ENCODE measurements at places on chromosomes 11 and 22.
A peak's percentile ranks its signal among the peaks of the same experiment; 100 is the strongest.

GRCh38 chr11:11537871-11538270, 83.9 kb downstream of the GALNT18 start:
- no peak for DNase-seq

DNA sequence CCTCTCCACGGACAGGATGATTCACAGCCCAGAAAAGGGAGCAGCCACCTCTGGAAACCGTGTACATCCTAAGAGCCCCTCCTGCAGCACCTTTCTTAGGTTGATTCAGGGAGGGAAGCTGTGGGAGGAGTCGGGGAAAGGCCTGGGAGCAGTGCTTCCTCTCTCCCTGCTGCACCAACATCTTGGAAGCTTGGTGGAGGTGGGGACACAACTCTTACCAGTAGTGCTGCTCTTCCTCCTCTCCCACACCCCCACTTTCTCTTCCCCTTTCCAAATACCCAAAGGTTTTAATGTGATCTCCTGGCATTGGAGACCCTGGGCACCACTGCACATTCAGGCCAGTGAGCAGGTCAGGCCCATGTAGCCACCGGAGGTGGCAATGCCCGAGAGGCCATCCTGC, 46.4 kb upstream of the HORMAD2 start:
- DNase-seq = no peak

GRCh38 chr11:31640611-31641010, 131.0 kb downstream of the ELP4 start:
- no peak for DNase-seq

- no peak for DNase-seq
Observed at GRCh38 chr11:95245038-95245437, 14.0 kb upstream of the SESN3 start.

DNA sequence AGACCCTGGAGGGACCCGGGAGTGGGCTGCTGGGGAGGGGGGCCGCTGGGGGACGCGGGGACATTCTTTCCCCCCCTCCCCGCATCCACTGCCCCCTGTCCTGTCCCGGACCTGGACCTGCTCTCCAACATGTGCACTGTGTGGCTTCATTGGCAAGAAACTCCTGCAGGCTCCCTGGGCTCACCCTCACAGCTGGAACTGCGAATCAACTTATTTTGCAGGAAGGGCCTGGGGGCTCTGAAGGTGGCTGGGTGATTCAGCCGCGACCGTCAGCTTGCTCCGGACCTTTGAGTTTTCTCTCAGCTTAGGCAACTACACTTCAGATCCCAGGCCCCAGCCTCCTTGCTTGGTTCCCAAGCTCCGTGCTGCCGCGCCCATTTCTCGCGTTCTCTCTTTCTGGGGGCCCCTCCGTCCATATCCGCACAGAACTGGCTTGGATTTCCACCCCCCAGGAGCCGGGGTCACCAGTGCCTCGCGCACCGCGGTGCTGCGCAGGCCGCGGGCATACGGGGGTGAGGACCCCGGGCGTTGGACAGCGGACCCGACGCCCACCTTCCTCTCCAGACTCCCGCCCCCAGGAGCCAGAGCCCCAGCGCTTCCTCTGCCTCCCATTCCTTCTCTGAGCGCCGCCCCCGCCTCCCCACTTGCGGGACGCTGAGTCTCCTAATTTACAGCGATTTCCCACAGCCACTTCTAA, 471 bp upstream of the AHNAK start:
- no peak for DNase-seq

GRCh38 chr22:23673826-23674690, 16.8 kb upstream of the RGL4 start:
- no peak for DNase-seq

GRCh38 chr11:125750629-125751028, 4.5 kb downstream of the PATE1 start:
- no peak for DNase-seq

- DNase-seq = no peak
Observed at GRCh38 chr11:109870297-109870696, 222.9 kb upstream of the ZC3H12C start.

DNA sequence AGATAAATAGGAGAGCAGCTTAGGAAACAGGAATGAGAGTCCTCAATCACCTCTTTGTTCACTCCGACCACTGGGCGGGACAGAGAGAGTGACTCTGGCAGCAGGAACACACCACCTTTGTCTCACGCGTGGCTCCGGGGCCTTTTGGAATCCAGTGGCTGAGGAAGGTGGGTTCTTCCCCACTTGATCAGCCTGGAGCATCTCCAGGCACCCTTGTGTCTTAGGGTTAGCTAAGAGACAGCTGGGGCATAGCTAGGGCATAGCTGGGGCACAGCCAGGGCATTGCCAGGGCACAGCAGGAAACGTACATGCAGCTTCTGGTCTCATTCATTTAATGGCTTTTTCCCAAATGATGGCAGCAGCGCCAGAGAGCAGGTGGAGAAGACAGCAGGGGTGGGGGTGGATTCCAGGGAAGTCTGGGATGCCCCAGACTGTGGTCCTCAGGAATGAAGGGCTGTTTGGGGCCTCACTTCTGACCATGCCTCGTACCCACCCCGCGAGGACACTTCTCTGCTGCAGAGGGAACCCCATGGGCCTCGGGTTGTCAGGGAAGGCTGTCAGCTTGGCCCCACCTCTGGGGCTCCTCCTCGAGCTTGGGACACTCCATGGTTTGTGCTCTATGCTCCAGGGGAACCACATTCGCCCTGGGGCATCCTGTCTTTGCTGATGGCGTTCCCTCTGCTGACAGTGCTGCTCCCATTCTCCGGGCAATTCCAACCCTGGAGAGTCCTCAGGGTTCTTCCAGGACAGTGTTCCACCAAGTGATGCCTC, 30.4 kb upstream of the SHANK2 start:
- DNase-seq = no peak

- no peak for DNase-seq
Observed at GRCh38 chr11:134358856-134359490, 27.2 kb downstream of the GLB1L2 start.

DNA sequence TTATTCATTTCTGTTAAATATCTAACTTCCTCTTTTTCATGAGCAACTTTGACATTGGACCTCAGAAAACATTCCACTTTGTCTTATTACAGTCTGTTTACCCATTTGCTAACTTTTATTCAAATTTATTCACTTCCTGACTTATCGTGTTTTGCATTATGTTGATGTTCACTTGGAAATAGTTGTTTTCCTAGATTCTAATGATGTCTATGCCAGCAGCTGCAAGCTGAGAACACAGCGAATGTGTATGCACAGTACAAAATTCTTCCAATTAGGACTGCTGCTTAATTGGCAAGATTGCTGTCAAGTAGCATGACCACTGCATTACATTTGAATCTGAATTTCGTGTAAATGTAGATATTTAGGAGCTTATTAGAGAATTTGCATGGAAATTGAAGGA, 61.5 kb upstream of the GRIA4 start:
- DNase-seq = no peak

DNA sequence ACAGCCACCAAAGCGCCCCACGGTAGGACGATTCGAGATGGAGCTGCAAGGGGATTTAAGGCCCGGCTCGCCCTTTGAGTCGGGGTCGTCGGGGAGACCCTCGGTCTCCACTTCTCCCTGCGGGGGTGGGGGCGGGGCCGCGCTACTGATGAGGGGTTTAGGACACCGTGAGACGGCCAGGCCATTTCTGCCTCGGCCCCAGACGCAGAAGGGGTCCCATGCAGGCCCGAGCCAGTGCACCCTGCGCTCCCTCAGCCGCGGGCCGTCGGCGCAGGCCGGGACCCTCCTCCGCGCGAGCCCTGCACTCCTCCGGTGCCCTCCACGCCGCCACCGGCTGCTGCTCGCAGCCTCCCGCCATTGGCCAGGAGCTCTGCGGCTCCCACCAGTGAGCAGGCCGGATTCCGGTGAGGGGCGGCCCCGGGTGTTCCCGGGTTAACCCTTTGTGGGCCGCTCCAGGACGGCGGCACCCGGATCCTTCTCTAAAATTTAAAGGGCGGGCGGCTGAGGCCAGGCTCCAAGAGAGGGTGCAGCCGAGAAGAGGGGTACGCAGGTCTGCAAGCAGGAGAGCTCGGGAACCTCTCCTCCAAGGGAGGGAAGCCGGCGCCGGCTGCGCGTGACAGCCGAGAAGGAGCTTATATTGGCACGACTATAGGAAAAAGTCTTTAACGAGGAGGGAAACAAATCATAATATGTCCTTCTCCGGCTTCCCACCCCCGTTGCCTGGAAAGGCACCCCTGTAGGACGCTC, 18.0 kb downstream of the CREB3L1 start:
- DNase-seq = peak; percentile 46

DNA sequence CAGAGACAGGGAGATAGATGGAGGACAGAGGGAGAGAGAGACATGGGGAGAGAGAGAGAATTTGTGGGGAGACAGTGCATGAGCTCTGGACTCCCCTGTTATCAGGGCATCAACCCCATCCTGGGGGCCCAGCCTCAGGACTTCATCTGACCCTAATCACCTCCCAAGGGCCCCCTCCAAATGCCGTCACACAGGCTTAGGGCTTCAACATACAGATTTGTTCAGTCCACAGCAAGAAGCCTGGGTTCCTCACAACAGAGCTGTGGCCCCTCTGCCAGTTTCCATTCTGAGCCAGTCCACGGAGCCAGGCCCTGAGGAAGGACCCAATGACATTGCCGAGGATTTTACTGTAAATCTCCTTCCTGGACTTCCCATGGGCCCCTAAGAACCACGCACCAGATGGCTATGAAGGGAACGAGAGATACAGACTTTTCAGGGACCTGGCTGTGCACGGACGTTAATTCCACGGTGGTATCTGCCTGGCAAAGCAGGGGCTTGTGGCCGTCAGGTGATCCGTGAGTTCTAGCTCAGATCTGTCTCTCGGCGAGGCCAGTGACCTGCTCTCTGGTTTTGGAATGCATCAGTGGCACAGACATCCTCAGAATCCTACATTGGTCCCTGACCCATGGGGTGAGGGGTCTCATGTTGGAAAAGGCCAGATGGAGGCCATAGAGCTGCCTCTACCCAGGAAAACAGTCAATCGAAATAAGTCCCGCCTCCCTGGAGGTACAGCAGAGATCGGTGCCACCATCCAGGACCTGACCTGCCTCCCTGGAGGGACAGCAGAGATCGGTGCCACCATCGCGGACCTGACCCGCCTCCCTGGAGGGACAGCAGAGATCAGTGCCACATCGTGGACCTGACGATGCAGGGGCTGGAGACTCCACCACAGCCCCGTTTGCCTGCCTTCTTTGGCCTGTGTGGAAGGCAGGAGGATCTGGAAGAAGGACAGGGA, 8.7 kb upstream of the B4GALNT4 start:
- no peak for DNase-seq

DNA sequence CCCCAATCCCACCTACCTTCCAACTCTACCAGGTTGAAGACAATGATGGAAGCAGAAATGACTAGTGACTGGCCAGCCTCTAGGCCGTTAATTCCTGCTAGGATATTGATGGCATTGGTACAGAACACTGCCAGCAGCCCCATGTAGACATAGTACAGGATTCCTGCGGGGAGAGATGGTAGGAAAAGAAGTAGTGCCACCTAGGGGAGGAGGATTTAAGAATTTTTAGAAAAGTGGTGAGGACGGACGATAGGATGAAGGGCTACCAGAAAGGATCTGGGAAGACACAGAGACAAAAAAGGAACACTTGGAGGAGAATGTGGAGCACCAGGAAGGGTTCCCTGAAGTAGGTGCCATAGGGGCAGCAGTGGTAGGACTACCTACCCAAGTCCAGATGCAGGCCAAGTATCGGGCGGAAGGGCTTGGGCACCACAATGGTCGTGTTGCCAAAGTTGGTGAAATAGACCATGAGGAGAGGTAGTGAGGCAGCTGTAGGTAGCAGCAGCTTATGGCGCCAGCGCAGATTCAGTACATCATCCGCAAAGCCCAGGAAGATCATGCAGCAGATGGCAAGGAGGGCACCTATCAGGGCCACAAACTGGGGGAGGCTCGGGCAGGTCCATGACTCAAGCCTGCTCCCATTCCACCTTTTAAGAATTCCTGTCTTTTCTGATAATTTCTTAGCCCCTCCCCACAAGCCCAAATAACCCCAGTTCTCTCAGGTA, 1.2 kb downstream of the DPAGT1 start:
- DNase-seq = no peak

DNA sequence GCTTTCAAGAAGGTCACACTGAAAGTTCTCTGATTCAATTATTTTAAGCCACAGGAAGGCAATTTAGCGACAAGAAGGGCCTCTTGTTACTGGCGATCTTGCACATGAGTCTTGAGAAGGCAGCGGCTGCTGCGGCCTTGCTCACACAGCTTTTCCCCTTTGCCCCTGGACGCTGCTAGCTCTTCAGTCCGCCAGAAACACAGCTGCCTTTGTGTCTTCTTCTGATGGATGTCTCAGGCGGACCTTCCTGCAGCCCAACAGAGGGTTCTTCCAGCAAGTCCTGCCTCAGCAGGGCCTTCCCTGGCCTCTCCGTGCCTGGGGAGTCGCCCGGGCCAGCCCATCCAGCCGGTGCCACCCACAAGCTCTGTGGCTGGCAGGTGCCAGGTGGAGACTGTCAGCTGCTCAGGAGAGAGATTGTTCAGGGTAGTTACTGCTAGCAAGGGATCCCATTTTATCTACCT, 59.4 kb downstream of the PKNOX2 start:
- no peak for DNase-seq

DNA sequence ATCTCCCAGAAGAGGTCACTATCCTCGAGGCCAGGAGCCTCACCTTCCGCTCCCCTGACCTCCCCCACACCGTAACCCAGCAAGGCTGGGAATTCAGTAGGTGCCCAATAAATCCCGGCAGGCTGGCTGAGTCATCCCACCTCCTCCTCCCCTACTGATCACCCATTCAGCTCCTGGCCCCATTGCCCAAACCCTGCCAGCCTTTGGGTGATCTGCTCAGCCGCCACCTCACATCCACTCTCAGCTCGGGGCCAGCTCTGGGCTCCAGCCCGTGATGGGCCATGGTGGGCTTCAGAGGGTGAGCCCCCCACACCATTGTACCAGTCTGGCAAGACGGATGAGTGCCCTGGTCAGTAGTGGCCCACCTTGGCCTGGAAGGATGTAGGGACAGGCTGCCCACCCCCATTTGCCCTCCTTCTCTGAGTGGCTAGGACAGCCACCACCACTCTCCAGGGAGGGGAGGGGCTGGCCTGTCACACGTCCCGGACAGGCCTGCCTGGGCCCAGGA, 8.2 kb downstream of the TRPM5 start:
- no peak for DNase-seq

GRCh38 chr11:124533626-124534025, 9.8 kb downstream of the OR8B12 start:
- DNase-seq = no peak

DNA sequence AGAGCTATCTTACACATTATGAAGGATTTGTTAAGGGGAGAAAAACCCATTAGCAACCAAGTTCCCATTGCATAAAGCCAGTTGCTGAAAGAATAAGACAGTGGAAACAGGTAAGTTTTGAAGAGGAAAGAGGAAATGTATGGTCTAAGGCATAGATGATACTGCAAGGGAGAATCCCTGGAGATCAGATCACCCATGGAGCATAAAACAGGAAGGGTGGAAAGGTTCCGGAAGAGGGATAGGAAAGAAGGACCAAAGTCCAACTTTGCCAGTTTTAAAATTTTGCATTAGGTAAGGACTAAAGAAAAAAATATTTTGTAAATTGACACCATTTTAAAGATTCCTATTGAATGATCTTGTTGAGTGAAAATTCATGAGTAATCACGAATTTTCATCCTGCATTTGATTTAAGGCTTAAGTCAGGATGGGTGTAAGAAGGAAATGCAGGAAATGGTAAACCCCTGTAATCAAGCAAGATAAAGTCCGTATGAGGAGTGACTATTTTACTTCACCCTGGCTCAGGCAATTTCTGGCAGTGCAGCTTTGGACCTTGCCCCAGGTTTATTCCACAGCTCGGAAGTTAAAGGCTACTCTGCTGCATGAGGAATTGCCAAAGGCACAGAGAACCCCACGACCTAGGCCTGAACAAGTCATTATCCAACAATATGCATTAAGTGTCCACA, 70.9 kb downstream of the CCDC34 start:
- no peak for DNase-seq

GRCh38 chr11:20066783-20067156, 93.5 kb downstream of the DBX1 start:
- DNase-seq = no peak

All from stimulated activated CD8-positive, alpha-beta memory T cell treated with anti-CD3 and anti-CD28 coated beads, Interleukin-7, amount 100 ng/mL, for 1 hour (primary cell).